Calu3 (cell line): ENCODE measurements at places on chromosomes 7 and 10.

GRCh38 chr10:6052247-6053221 lies 9.6 kb downstream of the IL2RA start:
- peak; percentile 52 for DNase-seq

DNA sequence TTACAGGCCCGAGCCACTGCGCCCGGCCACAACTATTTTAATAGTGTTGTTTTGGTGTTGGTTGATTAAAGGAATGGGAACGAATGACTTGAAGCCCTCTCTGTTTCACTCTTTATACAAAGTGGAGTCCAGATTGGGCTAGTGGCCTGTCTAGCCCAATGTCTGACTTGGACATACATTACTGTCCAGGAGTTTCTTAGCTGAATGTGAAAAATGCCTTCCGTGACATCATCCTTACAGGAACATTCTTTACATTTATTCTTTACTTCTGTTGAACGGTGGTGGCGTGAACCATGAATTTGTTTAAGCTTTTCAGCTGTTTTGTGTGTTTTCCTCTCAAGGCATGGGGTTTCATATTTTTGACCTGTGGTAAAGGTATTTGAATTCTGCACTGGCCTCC lies 67.9 kb downstream of the DAGLB start:
- no peak for DNase-seq

DNA sequence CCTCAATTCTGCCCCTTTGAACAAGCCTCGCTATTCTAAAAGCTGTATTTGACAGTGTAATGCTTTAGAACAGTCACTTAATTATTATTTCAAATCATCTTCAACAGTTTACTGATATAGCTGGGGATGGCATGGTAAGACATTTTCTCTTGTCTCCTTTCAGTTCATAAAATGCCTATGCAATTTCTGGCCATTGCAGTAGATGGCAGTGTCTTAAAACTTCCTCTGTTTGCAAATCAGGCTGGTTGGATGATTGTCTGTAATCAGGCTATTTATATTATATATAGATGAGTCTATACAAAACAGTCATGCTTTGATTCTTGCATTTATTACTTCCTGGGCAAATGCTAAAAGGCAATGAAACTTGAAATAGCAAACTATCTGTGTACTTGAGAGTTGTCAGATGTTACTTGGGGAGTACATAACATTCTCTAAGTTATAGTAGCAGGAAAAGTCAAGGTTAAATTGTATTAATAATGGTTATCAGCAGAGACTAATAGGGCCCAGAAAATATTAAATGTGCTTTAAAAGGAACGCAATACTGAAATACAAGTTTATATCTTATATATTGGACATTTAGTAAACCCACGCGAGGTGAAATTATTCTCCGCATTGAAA lies 55.5 kb upstream of the LHFPL3 start:
- peak; percentile 9 for DNase-seq

DNA sequence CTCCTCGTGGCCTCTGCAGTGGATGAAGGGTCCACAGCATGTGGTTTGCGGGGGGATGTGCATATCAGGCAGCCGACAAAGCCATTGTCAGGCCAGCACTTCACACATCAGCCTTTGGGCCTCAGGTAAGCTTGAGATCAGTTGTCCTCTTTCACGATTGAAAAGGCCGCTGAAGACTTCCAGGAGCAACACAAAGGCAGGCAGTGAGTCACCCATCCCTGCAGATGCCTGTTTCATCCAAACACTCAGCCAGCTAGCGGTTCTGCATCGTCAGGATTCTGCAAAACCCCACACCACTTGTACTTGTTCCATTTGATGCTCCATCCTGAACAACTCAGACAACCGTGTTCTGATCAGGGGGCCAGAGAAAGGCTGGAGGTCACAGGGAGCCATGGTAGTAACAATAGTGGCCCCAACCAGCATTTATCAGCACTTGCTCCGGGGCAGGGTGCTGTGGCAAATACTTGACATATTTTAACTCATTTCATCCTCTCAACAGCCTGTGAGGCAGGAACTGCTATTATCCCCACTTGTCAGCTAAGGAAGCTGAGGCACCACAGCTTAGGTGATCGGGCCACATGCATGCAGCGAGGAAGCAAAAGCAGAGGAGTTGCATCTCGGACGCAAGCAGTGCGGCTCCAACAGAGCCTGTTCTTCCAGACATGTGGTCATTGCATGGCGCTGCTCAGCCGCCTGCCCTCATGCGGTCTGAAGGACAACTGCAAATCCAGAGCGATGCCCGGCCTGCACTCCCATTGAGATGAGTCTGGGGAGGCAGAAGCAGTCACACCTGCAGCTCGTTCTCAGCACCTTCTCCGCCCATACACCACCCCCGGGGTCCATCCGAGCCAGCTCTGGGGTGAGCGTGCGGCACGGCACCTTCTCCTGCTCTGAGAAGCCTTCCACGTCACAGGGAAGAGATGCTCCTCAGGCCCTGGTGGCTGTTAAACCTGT lies 144.9 kb downstream of the PAXIP1 start:
- DNase-seq = no peak

DNA sequence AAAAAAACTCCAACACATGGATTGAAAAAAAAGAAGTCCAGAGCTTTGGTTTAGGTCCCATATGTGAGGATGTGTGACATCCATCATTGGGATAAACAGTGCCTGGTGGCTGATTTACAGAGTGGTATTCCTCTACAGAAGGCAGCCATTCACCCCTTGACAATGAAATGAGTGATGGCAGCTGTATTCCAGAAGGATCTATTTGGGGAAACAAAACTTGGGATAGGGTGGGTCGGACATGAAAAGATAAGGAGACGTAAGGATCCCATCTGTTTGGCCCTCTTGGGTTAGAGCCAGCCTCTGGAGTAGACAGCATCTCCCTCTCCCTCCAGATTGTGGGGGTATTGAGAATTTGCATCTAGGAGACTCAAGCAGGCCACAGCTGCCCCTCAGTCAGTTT lies 15.2 kb upstream of the CREB5 start:
- no peak for DNase-seq
